Motor neuron (in vitro differentiated cells): ENCODE measurements at places on chromosomes 13 and 19. TPM values are rescaled to one million over a fixed set of nuclear protein-coding genes. Genes with fewer than 3 reads are reported as not detected.

- ATAC-seq, result no peak
Measured at GRCh38 chr19:30653646-30654386, 281.6 kb downstream of the ZNF536 start.

DNA sequence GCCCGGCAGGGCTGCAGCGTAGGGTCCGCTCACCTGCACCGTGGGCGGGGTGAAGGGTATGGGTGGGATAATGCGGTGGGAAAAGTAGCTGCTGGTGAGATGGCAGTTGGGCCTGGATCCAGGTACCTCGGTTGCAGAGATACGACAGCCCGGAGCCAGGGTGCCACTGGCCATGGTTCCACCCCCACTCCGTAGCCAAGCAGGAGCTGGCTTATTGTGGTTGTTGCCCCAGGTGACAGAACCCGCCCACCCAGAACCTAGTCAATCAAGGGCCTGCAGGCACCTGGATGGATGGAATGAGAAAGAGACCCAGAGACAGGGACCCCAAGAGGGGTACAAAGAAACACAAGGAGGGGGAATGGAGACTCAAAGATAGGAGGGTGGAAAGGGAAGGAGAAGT lies 3.5 kb upstream of the LHB start:
- ATAC-seq, result no peak

GRCh38 chr13:40963927-40964326 lies 55.2 kb downstream of the ELF1 start:
- no peak for ATAC-seq

GRCh38 chr13:27772651-27773425 lies 19.4 kb upstream of the GSX1 start:
- no peak for ATAC-seq

DNA sequence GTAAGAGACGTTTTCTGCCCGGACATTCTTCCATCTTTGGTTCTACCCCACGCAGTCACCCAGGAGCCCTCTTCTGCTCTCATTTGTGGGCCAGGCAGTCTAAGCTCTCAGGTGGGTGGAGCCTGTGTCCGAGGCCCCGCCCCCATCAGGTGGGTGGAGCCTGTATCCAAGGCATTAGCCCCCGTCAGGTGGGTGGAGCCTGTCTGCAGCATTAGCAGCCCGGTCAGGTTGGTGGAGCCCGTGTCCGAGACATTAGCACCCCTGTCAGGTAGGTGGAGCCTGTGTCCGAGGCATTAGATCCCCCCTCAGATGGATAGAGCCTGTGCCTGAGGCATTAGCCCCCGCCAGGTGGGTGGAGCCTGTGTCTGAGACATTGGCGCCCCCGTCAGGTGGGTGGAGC lies 45.5 kb upstream of the C13orf46 start:
- ATAC-seq, result peak; percentile 48

DCLK1 gene
- 49.7 and 50.7 TPM in 2 replicates for total RNA-seq

GRCh38 chr19:17841810-17842662 lies 5.7 kb downstream of the JAK3 start:
- peak; percentile 91 for ATAC-seq

DNA sequence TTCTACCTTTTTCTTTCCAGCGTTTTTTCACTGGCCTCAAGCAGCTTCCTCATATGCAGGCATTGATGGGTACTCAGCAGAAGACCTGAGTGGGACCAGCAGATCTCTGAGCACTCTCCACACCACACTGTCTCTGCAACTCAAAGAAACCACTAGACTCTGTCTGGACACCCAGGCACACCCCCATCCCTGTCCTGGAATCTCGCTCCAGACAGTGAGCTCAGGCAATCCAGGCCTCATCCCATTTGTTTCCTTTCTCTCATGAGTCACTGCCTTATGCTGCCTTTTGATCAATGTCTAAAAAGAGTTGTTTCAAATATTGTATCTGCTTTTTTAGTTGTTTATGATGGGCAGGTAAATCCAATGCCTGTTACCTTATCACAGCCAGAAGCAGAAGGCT lies 19.7 kb upstream of the POP4 start:
- peak; percentile 13 for ATAC-seq

DNA sequence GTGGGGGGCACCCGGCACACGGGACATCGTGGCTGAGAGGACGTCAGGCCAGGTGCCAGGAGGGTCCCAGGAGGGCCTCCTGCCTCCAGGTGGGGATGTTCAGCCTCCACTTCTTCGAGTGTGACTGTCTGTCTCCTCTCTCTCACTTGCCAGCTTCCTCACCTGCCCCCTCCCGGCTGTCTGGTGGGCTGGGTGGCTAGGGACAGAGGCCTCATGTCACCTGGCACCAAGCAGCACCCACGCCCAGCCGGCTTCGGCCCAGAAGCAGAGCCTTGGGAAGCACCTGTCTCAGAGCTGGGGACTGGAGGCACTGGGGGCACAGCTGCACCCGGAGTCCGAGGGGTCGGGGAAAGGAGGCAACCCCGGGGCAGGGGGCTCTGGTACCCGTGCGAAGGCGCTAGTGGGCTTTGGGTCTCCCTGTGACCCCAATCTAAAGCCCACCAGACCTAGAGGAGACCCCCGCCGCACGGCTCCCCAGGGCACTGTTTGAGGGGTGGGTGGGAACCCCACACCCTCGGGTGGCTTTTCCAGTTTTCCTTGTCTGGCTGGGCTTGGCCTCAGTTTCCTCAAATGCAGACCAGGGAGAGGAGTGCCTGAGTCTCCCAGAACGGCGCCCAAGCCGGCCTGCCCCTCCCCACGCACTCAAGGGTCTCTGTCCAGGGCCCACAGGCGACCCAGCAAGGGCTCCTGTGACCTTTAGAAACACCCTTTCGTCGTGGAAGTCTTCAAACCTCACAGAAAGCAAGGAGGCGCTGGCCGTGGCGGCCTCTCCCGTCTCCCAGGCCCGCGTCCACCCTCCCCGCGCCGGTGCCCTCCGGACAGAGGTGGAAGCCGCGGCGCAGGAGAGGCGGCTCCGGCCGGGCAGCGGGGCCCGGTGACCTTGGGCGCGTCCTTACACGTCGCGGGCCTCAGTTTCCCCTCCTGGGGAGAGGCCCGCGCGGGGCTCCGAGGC lies 664 bp upstream of the HCN2 start:
- no peak for ATAC-seq

DNA sequence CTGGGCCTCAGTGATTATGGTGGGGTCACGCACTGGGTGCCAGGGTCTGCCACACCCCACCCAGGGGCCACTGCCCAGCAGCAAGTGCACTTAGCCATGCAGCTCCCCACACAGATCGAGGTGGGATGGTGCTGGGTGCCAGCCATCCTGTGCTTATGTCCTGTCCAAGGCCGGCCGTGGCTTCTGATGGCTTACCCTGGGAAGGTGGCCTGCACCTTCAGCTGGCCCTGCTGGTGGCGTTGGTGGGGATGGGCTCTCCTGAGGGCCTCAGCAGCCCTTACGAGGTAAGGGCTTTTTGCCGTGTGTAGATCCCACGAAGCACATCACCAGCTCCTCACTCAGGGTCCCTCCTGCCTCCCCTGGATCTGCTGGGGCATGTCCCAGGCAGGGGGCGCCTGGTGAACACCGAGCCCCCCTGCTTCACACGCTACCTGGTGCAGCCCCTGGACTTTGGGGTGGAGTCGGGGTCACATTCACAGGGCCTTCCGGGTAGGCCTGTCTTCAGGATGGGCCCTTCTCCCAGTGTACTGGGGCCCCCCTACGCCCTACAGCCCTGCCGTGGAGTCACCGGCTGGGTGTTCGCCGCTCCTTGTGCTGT lies 46.6 kb downstream of the CRTC1 start:
- no peak for ATAC-seq

- ATAC-seq, result no peak
Measured at GRCh38 chr13:44368599-44369368, 4.8 kb upstream of the SERP2 start.

DNA sequence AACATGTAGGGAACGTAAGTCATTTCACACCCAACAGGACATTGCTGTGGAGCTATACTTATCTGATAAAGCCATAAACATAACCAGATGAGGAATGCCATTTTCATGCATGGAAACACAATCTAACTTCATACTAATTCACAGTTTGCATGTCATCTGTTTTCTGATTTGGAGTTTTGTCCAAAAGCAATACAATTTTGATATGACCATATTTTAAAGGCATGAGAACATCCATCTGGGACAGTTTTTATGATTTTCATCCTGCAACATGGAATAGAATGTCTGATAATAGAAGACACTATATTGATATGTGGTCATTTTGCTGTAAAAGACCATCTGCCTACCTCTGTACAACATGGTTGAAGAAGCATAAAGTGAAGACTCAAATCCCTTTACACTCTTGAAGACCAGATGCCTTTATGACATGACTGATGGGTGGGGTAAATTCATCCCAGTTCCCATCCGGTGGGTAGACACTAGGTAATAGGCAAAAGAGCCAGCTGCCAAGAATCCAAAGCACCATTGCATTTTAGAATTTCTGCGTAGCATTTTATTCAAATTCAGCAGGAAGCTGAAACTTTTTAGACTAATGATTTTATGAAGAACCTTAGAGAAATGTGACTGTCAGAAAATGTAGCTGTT lies 309.8 kb downstream of the LMO7 start:
- no peak for ATAC-seq

PRKCG gene
- total RNA-seq, result 1.4 and 1.8 TPM in 2 replicates

RFPL4A gene
- 0.31 TPM in 1 of 2 replicates, not detected in the other for total RNA-seq

DNA sequence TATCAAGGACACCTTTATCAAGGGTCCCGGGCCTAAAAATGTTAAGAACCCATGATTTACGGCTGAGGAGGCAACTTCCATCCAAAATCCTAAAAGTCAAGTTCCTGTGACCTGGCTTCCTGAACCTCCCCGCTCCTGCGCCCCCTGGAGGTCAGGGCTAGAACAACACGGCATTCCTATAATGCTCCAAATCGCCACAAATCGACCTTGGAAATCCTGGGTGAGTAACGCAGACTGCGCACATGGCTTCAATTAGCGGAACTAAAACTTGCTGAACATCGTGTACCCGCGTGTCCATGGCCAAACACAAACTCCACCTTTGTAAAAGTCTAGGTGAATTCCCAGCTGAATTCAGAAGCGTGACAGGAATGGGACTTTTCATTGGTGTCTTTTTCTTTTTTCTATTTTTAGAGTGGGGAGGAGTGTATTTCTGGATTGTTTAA lies 4.3 kb upstream of the C5AR1 start:
- peak; percentile 89 for ATAC-seq

DNA sequence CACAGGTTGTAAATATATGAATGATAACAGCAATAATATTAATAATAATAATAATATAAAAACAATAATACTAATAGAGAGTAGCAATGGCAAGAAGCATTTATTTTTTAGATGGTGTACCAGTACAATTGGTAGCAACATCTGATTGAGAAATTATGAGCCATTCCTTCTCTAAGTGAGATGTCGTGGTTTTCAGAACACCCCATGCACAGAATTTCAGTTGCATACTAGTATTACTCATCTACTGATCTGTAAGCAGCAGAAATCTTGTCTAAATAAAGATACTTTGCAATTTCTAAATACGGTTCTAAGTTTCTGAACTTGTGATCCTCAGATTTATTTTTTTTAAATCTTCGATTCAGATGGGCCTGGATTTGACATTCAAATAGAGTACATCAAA lies 788.0 kb upstream of the ATXN8OS start:
- ATAC-seq, result no peak

- ATAC-seq, result no peak
Measured at GRCh38 chr13:44573790-44574465, 2.2 kb downstream of the TSC22D1 start.

ZNF611 gene
- 10.3 and 12.0 TPM in 2 replicates for total RNA-seq

GRCh38 chr19:28710278-28710677 lies 502.7 kb downstream of the UQCRFS1 start:
- ATAC-seq, result peak; percentile 54

DNA sequence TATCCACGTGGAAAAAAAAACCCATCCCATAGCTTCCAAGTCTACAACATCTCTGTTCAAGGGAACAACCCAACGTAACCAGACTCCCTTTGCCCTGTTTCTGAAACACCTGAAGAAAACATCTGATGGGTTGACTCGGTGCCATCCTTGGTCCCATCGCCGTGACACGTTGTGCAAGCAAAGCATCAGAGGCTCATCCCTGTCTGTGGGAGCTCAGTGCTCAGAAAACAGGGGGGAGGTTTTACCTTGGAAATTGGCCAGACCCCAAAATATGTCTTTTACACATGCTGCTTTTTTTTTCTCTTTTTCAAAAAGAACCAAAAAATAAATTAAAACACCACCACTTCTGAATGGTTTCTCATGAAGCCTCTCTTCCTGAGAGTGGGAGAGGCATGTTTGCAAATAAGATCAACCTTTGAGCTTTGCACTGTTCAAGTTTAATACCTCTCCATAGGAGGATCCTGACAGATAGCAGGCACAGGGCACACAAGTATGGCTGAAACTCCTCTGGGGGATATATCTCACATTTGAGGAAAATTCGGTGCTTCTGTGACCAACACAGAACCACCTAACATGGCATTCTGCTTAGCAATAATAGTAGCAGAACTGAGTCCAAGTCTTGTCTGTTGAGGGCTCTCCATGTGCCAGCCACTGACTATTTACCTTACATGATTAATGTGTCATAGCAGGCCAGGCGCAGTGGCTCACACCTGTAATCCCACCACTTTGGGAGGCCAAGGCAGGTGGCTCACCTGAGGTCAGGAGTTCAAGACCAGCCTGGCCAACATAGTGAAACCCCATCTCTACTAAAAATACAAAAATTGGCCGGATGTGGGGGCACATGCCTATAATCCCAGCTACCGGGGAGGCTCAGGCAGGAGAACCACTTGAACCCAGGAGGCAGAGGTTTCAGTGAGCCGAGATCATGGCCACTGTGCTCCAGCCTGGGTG lies 7.0 kb upstream of the PVR start:
- ATAC-seq, result no peak

PCP2 gene
- total RNA-seq, result 0.32 and 0.57 TPM in 2 replicates

- ATAC-seq, result no peak
Measured at GRCh38 chr19:4042731-4043082, 24.0 kb downstream of the ZBTB7A start.

GRCh38 chr19:29547361-29547960 lies 21.7 kb downstream of the VSTM2B start:
- ATAC-seq, result no peak

ZNF358 gene
- 20.6 and 28.5 TPM in 2 replicates for total RNA-seq

GRCh38 chr13:44934724-44935123 lies 54.5 kb downstream of the NUFIP1 start:
- ATAC-seq, result no peak

DNA sequence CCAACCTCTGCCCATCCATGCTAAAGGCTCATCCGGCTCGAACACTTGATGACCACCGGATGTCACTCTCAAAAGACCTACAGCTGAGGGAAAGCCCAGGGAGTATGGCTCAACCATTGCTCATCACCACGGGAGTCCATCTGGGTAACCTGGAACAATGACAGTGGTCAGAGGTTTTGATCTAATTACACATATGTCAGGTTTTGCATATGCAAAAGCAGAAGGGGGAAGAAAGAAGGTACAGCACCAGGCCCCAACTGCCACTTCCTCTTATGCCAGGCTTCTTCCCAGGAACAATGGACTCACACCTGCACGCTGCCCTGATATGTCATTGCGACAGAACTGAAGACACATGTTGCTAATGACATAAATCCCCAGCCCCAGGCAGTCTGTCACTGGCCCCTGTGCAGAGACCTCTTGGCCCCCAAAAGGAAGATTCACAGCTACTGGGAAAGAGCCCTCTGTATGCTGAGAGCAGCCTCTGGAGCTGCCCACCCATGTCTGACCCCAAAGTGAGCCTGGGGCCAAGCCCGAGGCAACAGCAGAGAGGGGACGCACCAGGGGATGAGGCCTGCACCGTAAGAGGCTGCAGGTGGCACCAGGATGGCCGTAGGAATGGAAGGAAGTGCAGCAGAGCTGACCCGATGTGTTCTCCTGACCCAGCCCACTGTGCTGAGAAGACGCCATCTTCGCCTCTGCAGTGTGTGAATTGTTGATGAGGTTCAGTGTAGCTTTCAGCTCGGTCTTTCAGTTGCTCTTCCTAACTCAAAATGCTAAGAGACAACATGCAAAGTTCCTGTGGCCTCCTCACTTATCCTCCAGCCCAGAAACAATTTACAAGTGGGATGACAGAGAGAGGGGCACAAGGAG lies 26.3 kb downstream of the EPS15L1 start:
- ATAC-seq, result no peak

MBD3L3 gene
- 0.97 and 1.1 TPM in 2 replicates for total RNA-seq
